Activated CD4-positive, alpha-beta T cell treated with anti-CD3 and anti-CD28 coated beads for 24 hours (primary cell): ENCODE measurements at places on chromosomes 13 and 19.

DNA sequence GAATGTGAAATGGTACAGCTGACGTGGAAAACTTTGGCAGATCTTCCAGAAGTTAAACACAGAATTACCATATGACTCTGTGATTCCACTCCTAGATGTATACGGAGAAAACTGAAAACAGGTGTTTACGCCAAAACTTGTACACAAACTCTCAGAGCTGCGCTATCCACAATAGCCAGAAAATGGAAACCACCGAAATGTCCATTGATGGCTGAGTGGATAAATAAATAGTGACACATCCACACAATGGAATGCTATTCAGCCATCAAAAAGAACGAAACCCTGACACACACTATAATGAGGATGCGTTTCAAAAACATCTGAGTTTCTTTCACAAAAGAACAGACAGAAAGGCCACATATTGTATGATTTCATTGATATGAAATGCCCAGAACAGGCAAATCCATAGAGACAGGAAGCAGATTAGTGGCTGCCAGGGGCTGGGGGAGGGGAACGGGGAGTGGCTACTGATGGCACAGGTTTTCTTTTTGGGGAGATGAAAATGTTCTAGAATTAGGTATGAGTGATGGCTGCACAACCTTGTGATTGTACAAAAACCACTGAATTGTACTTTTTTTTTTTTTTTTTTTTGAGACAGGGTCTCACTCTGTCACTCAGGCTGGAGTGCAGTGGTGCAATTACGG, 33.0 kb downstream of the IL12RB1 start:
- DNase-seq = no peak

- DNase-seq = no peak
Measured at GRCh38 chr13:81442904-81443303, 1102.0 kb upstream of the SPRY2 start.

DNA sequence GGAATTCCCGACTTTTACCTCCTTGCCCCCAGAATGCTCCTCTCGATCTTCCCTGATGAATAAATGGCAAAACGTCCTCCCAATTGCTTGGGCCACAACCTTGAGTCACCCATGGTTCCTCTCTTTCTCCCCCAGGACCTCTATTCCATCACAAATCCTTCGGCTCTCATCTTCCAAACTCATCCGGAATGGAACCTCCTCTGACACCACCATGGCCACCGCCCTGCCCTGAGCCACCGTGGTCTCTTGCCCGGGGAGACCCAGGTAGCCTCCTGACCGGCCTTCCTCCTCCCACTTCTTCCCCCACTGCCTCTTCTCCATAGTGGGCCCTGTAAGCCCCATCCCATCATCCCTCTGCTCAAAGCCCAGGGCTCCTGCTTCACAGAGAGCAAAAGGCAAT, 4.9 kb downstream of the SLC7A10 start:
- no peak for DNase-seq

- no peak for DNase-seq
Measured at GRCh38 chr19:5132206-5132560, 163.3 kb downstream of the KDM4B start.

- DNase-seq = no peak
Measured at GRCh38 chr19:54230031-54230430, 7.2 kb upstream of the LILRB3 start.

- no peak for DNase-seq
Measured at GRCh38 chr19:15248106-15248505, 15.9 kb upstream of the EPHX3 start.

DNA sequence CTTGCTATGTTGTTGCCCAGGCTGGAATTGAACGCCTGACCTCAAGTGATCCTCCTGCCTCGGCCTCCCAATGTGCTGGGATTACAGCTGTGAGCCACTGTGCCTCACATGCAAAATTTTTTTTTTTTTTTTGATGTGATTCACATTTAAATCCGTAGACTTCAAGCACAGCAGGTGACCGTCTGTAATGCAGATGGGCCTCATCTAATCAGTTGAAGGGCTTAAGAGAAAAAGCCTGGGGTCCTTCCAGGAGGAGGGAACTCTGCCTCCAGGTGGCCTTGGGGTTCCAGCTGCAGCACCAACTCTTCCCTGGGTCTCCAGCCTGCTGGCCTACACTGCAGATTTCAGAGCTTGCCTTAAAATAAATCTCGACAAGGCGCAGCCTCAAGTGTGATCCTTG, 43.6 kb downstream of the GADD45B start:
- no peak for DNase-seq

GRCh38 chr13:44293374-44293773, 80.2 kb upstream of the SERP2 start:
- no peak for DNase-seq

- DNase-seq = no peak
Measured at GRCh38 chr13:106525865-106526264, 9.6 kb downstream of the EFNB2 start.

GRCh38 chr13:28636069-28636468, 22.9 kb upstream of the POMP start:
- no peak for DNase-seq

DNA sequence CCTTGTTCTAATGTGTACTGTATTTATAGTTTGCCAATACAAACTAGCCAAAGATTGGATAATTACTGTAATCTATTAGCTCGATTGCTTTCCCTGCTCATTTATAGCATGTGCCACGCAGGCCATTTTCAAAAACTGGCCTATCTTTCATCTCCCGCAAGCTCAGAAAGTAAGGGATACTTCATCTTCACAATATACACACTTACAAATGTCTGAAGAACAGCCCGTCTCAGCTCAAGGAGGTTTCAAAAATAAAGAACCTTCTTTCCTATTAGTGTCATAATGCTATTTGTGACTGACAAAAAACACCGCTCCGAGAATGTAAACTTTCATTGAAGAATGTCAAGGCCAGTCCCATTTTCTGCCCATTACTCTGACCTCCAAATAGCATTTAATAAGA, 306.4 kb upstream of the ZNF507 start:
- no peak for DNase-seq

GRCh38 chr13:36736119-36736726, 62.4 kb downstream of the SERTM1 start:
- peak; percentile 29 for DNase-seq

DNA sequence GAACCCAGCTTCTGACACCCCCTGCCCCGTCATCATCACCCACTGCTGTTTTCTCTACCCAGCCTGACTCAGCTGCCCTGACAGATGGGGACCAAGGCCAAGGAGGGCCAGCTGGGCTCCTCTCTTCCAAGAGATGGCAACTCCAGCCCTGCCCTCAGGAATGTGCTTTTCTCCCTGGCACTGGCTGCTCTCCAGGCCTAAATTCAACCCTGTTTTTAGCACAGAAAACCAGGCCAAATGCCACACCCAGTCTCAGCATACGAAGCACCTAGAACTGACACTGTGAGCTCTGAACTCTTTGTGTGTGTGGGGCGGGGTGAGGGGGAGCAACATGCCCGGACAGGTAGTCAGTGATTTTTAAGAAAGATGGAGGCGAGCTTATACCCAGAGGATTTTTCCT, 23.4 kb upstream of the IGFL1 start:
- DNase-seq = no peak

- DNase-seq = no peak
Measured at GRCh38 chr13:44084146-44084545, 204.4 kb downstream of the LACC1 start.

DNA sequence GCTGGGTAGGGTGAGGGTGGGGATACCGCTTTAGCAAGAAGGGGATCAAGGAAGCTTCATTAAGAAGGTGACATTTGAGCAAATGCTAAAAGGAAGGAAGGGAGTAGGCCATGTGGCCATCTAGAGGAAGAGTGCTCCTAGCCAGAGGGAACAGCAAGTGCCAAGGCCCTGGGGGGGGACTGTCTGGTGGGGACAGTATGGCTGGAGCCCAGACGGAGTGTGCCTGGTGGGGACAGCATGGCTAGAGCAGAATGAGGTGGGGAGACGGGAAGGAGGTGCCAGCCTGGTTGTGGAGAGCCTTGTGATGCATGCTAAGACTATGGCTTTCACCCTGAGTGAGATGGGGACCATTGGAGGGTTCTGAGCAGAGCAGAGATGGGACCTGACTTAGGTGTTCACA, 2.1 kb upstream of the TGFB1 start:
- DNase-seq = no peak

- peak; percentile 82 for DNase-seq
Measured at GRCh38 chr13:114128624-114129522, 3.5 kb downstream of the RASA3 start.

DNA sequence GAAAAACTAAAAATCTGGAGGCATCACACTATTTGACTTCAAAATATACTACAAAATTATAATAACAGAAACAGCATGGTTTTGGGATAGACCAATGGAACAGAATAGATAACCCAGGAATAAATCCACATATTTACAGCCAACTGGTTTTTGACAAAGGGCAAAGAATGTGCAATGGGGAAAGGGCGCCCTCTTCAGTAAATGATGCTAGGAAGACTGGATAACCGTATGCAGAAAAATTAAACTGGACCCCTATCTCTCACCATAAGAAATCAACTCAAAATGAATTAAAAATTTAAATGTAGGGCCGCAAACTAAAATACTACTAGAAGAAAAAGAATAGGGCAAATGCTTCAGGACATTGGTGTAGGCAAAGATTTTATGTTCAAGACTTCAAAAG, 440.5 kb upstream of the SGCG start:
- no peak for DNase-seq

DNA sequence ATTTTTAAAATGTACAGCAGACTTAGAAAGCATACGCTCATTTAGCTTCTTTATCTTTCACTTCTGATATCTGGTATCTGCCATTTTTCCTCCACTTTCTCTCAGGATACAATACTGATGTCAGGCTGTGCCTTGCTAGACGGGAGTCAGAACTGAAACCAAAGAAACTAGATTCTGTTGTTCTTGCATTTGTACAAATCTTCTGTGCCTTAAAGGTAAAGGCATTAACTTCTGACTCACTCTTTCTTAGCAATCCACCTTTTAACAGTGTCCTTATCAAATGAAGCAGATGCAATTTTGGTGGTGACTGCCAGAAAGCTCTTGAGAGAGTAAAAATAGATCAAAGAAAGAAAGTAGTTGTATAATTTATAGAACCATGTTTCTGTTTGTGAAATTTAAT, 370.4 kb downstream of the PCDH20 start:
- DNase-seq = no peak

DNA sequence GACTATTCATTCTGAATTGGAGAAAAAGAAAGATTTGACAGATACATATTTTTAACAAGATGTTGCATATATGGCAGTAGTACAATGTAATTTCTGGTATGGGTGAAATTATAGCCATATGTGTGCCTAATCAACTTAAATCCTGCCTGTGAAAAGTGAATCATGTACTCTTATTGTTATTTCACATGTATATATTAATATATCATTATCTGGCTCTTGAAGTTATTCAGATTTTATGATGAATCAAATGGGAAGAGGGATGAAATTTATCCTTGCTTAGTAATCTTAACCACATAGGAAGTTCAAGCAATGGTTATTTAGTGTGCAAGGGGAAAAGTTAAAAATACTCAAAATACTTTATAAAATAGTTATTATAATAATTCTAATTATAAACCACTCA, 80.5 kb downstream of the GPC6 start:
- DNase-seq = no peak

GRCh38 chr19:57587529-57587928, 3.6 kb downstream of the ZIK1 start:
- DNase-seq = no peak

DNA sequence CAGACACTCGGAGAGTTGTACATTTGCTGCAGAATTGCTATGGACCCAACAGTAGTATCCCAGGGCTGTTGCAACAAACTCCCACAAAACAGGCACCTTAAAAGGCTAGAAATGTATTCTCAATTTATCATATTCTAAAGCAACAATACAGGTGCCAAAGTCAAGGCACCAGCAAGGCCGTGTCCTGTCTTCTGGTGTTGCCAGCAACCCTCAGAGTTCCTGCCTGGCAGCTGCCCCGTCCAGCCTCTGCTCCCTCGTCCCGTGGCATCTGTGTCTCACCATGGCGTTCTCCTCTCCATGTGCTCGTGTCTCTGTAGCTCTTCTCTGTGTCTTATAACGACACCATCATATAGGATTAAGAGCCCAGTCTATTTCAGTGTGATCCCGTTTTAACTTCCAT, 67.7 kb upstream of the ARGLU1 start:
- DNase-seq = no peak

DNA sequence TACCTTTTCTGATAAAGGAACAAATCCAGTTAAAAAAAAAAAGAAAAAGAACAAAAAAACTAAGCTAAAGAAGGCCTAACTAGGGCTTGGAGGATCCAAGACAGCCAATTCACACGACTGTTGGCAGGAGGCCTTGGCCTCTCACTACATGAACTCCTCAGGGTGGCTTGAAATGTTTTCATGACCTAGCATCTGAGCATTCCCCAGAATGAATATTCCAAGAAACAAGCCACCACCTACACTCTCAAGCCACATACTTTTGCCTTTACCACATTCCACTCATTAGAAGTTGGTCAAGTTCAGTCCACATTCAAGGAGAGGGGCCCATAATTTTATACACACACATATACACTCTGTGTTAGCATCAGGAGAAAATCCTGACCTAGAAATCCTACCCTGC, 97.6 kb upstream of the SIAH3 start:
- no peak for DNase-seq

- DNase-seq = no peak
Measured at GRCh38 chr13:103287659-103288058, 221.4 kb upstream of the SLC10A2 start.

- no peak for DNase-seq
Measured at GRCh38 chr13:111860231-111860552, 206.8 kb upstream of the SOX1 start.

- no peak for DNase-seq
Measured at GRCh38 chr13:97390941-97391600, 42.9 kb upstream of the RAP2A start.

DNA sequence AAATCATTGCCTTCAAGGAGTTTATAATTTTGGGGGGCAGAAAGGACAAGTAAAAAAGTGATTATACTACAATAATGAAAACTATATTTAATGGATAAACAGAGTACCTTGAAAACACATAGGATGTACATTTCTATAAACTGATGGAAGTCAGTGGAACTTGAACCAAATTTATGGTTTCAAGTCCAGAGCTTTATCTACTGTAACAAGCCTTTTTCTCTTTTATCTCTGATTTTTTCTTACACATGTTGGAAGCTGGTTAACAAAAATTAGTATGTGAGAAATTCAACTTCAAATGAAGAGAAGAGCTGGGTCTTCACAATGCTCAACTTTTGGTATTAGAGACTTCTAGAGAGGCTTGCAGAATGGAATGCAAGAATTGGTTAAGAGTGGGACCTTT, 393.6 kb downstream of the LMO7 start:
- DNase-seq = no peak

- DNase-seq = no peak
Measured at GRCh38 chr13:84191139-84191538, 308.9 kb upstream of the SLITRK1 start.

GRCh38 chr19:20077791-20078463, at the start of gene ZNF90:
ZNF90 (plus strand) TSS chr19:20078000; CDS start chr19:20078133, 133 bp downstream.
- DNase-seq = peak; percentile 76

GRCh38 chr13:100842136-100842535, 167.5 kb upstream of the TMTC4 start:
- DNase-seq = no peak

- peak; percentile 6 for DNase-seq
Measured at GRCh38 chr19:35404879-35405622, 34.2 kb downstream of the GPR42 start.
